ENCODE measurements at places on chromosomes 3 and 15.

DNA sequence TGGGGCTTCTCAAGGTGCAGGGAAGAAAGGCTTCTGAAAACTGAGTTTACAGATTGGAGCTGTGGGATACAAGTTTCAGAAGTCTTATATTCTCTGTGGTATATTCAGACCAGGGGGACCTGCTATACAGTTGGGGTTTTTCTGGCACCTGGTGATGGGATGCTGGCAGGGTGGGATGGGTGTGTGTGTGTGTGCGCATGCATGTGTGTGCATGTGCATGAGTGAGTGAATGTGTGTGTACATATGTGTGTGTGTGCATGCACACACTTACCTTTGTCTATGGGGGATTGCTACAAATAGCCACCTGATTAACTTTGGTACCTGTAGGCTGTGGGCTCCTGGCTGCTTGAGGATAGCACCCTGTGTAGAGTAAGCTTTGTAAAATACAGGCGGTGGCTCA lies 131.4 kb downstream of the PDCD6IP start:
- DNase-seq: no peak

DNA sequence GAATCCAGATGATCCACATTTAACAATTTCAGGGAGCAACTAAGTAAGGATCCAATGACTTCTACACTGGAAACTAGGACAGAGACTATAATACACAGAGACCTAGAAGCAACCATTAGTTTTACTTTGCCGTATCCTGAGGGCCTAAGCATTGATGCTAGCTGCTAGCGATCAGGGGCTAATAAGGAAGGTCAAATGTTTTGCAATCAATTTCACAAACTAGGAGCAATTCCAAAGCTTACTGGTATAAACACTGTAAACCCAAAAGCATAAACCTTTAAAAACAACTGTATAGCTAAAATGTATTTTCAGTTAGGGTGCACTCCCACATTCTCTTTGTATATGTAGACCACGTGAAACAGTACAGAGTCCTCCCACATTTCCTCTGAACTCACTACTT lies 31.5 kb downstream of the FBN1 start:
- DNase-seq: no peak

- DNase-seq: peak; percentile 89
Observed at GRCh38 chr3:73766599-73767381, 142.0 kb upstream of the PDZRN3 start.

DNA sequence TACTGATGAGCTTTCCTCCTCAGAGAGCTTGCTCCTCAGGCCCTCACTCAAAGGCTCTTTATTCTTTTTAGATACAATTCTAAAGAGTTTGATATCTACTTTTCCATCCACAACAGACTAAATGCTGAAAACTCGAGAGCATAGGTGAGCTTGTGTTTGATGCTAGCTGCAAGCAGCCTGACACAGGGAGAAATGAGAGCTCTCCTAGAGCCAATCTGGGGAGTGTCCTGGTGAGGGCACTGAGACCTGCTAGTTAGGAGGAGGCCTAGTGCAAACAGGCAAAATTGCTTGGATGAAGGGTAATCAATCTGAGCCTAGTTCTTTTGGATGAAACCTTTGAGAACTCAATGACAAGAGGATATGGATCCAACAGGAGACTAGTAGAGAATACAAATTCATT lies 300.8 kb downstream of the ZBTB20 start:
- DNase-seq: no peak

- DNase-seq: no peak
Observed at GRCh38 chr3:48797626-48798025, 50.0 kb downstream of the PRKAR2A start.

DNA sequence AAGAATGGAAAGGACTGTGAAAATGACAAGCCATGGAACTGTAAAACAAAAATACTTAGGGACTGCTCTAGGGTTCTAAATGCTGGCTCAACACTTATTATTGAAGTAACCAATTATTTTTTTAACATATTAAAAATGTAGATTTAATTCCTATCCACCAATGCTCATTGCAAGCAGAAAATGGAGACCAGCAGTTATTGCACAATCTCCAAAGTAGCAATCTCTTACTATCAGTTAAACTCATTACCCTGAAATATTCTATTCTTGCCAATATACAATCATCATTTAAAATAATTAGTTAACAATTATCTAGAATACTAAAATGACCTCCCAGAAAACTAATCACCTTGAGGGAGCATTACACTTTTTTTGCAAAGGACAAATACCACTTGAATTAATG lies 499.8 kb downstream of the NAALADL2 start:
- DNase-seq: no peak

DNA sequence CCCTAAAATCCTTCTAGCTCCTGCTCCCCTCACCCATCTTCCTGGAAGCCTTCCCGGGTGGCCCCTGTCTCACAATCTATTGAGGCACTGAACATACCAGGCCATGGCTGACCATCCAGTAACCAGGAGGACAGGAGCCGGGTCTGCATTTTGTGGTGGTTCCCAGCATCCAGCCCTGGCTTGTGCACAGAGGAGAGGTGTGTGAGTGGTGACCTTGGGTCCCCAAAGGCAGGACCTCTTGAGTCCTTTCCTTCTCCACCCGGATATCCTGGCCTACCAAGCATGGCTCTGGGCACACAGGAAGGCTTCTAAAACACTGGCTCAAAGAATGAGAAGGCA lies 7.8 kb downstream of the CSK start:
- no peak for DNase-seq

DNA sequence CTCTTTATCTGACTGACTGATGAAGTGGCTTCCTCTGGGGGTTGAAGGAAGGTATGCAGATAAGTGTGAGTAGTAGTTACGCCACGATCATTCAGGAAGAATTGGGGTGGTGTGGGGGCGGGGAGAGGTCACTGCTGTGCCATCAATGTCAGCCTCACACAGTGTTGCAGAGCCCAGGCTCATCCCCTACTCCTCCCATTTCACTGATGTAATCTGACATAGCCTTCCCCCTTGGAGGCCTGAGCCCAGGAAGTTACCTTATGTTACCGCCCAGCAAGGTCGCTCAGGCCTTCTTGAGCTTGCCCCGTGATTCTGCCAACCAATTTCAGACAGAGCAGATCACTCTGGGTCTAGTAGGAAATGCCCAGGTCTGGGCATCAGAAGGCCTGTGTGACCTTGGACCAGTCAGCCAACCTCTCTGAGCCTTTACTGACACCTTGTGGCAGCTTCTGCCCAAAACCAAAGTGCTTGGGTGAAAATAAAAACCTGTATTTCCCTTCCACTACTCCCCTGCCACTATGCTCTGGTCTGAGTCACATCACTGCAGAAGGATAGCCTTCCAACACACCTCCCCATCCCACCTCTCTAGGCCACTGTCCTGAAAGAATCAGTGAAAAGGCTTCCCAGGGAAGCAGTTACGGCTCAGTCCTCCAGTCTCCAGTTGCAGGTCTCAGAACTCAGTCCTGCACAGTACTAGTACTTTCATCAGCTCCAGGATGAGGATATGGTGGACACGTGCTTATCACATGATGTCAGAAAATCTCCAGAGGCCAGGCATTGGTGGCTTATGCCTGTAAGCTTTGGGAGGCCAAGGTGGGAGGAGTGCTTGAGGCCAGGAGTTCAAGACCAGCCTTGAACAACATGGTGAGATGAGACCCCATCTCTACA lies 28.1 kb upstream of the INSYN1 start:
- peak; percentile 43 for DNase-seq

DNA sequence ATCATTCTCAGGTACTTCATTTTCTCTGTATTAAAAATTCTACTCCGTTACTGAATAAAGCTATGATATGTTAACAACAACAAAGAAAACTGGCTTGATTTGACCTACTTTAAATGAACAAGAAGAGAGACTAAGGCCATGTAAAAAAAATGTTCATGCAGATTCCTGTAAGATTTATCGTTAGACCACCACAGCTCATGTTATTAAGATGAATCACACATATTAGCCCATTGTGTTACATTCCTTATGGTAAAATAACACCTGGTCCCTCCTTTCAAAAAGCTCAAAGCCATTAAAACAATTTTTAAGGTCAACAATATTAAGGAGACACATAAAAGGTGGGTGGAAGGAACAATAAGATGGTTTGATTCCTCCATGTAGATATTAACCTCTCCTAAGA lies 6.3 kb downstream of the THOC7 start:
- DNase-seq: peak; percentile 63

DNA sequence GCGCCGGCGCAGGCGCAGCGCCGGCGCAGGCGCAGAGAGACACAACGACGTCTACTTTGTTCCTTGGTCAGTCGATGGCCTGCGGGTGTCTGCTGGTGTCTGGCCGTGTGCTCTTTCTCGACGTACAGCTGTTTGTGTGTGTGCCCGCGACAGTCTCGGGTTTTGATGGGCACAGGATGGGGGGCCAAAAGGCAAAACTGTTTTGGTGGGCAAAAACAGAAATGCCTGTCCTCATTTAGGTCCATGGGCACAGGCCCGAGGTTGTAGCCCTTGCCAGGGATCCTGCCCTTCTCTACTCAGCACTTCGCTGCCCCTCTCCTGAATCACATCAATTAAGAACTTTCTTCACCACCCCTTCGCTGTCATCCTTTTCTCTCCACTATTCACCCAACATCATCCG lies 184.8 kb upstream of the CHL1 start:
- no peak for DNase-seq

- no peak for DNase-seq
Observed at GRCh38 chr3:1902416-1902815, 196.2 kb upstream of the CNTN4 start.

- DNase-seq: no peak
Observed at GRCh38 chr3:42802876-42803413, 1.3 kb downstream of the HIGD1A start.

DNA sequence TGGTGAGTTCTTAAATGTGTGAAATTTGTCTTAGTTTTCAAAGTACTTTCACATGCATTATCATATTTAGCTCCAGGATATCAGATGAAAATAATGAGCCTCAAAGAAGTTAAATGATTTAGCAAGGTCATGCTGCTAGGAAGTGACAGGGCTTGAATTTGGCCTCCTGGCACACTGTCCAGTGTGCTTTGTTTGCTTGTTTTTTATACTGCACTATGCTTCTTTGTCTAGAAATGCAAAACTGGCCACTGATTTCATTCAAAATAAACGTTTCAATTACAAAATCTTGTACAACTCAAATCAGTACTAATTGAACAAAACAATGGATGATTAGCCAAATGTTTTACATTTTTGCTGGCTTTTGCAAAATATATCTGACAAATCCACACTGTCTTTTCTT lies 583.3 kb upstream of the CBLB start:
- no peak for DNase-seq

DNA sequence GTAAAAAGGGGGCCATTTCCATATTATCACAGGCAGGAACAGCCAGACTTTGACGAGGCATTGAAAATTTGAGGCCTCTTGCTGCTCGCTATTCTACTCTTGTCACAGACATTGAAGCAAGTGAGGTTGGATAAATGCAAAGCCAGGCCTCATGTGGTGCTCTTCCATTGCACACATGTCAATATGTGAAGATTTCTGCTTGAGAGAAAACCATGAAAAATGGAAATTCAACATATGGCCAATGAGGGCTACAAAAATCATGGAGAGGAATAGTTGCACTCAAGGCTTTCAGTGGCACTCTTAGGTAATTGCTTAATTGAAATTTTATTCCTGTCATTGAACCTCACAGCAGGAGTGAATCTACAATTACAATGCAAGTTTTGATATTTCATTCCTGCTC lies 185.6 kb upstream of the MBNL1 start:
- DNase-seq: no peak

DNA sequence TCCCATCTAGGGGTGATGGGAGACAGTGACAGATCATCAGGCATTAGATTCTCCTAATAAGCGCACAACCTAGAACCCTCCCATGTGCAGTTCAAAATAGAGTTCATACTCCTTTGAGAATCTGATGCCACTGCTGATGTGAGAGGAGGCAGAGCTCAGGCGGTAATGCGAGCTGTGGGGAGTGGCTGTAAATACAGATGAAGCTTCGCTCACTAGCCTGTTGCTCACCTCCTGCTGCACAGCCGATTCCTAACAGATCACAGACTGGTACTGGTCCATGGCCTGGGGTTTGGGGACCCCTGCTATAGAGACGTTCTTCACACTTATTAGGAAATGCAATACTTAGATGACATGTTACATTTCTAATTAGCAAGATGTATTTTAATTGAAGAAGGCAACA lies 154.4 kb downstream of the CBLB start:
- no peak for DNase-seq

DNA sequence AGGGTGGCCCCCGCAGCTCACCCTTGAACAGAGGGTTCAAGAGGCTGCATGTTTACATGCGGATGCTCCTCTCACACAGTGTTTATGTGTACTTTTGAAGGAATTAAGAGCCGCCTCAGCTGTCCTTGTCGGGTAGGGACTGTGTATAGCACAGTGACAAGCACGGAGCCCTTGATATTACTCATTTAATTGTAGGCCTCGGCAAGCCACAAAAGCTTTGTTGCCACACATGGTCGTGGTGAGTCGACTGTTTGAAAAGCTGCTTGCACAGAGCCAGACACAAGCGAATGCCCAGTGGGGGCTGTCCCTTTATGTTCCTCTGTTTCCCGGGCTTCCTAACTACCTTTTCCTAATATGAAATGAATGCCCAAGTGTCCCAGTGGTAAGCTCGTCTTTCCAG lies 4.5 kb downstream of the ESYT3 start:
- no peak for DNase-seq

GRCh38 chr3:33146791-33147445 lies 33.1 kb downstream of the CRTAP start:
- DNase-seq: peak; percentile 76

GRCh38 chr3:185930393-185931107 lies 7.3 kb downstream of the TRA2B start:
- DNase-seq: peak; percentile 48

GRCh38 chr3:117168896-117169295 lies 459.3 kb downstream of the TUSC7 start:
- DNase-seq: no peak

GRCh38 chr3:16374047-16374934 lies 109.3 kb downstream of the OXNAD1 start:
- DNase-seq: no peak

- peak; percentile 36 for DNase-seq
Observed at GRCh38 chr3:186997473-186997939, 67.2 kb downstream of the ST6GAL1 start.

DNA sequence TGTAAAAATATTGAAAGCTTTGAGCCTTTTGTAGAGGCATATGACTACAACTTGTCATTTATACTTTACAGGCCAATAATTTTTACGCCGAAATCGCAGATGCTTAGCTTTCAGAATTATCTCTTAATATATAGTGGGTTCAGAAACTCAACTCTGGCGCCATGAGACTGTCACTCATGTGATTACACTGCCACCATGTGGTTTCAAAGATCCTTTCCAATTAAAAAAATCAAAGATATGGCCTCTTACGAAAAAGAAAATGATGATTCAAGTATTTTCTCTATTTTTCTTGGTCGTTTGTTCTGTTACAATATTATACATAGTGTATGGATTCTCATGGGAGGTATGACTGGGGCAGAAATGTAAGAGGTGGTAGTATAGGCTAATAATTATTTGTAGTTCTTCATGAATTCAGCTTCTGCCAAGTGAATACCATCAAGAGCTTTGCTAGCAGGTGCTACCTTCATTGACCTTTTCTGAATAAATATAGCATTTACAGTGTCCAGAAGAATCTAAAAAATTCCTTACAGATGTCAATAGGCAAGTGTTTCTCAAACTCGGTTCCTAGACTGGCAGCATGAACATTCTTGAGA lies 751.7 kb upstream of the GOLIM4 start:
- DNase-seq: peak; percentile 69
